Endodermal cell (in vitro differentiated cells): ENCODE measurements at places on chromosomes 5 and 9. TPM values are rescaled to one million over a fixed set of nuclear protein-coding genes. Genes with fewer than 3 reads are reported as not detected.

GRCh38 chr5:93421468-93421867 lies 159.6 kb downstream of the NR2F1-AS1 start:
- no peak overlapping the region for H3K4me3 ChIP-seq
- no peaks in the 10 kb centered on the region for H3K36me3 ChIP-seq
- H3K4me1 ChIP-seq: no peaks in the 10 kb centered on the region
- H3K27me3 ChIP-seq: no peaks in the 10 kb centered on the region
- peak; percentile 71 for DNase-seq
- peak overlapping the region; percentile 91 for H3K27ac ChIP-seq

COL23A1 gene
- total RNA-seq: 50.2 to 61.6 TPM (median 52.1 TPM) in 3 replicates

DNA sequence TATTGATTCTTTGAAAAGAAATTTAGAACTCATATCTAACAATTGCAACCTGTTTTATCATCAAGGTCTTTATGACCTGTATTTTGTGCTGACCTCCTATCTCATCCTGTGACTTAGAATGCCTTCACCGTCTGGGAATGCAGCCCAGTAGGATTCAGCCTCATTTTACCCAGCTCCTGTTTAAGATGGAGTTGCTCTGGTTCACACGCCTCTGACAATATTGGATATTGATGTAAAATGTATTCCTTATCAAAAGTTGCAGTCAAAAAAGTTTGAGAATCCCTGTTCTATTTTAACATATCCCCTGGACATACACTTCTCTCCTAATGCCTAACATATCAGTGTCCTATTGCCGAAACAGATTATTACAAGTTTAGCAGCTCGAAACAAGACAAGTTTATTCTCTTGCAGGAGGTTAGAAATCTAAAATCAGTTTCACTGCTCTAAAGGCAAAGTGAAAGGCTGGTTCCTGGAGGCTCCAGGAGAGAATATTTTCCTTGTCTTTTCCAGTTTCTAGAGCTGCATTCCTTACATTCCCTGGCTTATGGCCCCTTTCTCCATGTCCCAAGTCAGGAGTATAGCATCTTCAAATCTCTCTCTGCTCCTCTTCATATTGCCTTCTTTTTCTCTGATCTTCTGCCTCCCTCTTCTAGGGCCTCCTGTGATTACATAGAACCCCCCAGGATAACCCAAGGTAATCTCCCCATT lies 31.5 kb upstream of the LVRN start:
- no peak overlapping the region for H3K4me3 ChIP-seq
- DNase-seq: no peak
- H3K27ac ChIP-seq: no peak overlapping the region
- H3K36me3 ChIP-seq: no peaks in the 10 kb centered on the region

DNA sequence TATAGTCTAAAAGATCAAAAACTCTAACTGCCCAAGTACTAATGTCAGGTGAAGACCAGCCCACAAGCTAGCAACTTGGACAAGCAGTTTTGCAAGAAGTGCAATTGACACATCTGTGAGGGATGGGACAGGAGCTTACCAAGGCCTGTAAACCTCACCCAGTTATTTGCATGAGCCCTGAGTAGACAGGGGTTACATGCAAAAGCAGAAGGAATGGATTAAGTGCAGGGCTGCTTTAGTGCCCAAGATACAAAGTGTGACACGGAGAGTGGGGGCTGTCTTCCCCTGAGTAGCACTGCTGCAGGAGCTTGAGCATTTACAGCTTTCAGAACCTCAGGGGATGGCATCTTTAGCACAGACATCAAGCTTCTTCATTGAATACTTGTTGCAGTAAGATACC lies 286.7 kb downstream of the ELAVL2 start:
- H3K36me3 ChIP-seq: no peaks in the 10 kb centered on the region
- peak overlapping the region; percentile 13 for H3K27ac ChIP-seq
- no peak overlapping the region for H3K4me3 ChIP-seq
- DNase-seq: no peak

DNA sequence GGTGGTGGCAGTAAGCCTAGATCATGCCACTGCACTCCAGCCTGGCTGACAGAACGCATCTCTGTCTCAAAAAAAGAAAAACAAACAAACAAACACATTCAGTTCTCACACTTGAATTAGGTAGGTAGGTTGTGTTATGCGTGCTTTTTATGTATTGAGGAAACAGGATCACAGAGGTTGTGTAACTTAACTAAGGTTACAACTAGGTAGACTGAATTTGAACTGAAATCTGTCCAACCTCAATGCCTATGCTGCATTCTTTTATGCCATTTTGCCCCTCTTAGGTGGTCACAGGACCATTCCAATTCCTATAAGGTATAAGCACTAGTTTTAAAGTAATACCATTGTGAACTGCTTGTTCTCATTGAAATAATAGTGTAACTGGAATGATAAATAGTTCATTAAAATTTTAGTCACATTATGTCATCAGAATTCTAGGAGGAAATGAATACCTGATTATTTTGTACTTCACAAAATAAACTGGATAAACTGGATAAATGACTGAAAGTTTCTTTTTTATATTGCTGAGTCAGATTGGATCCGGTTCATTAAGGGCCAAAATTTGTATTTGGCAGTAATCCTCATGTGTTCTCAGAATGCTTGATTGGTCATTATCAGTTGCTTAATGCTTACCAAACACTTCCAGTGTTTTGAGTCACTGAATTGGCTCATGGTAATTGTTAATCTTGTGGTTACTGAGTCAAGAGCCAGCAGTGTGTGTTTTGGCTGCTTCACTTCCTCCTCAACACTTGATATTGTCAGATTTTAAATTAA lies 7.1 kb downstream of the UBAP1 start:
- peaks cover 31% of the 10 kb centered on the region for H3K36me3 ChIP-seq
- peaks cover 4% of the 10 kb centered on the region for H3K4me1 ChIP-seq
- no peak overlapping the region for H3K27ac ChIP-seq

SPATA24 gene
- total RNA-seq: 9.8 and 11.7 TPM in 2 replicates

DNA sequence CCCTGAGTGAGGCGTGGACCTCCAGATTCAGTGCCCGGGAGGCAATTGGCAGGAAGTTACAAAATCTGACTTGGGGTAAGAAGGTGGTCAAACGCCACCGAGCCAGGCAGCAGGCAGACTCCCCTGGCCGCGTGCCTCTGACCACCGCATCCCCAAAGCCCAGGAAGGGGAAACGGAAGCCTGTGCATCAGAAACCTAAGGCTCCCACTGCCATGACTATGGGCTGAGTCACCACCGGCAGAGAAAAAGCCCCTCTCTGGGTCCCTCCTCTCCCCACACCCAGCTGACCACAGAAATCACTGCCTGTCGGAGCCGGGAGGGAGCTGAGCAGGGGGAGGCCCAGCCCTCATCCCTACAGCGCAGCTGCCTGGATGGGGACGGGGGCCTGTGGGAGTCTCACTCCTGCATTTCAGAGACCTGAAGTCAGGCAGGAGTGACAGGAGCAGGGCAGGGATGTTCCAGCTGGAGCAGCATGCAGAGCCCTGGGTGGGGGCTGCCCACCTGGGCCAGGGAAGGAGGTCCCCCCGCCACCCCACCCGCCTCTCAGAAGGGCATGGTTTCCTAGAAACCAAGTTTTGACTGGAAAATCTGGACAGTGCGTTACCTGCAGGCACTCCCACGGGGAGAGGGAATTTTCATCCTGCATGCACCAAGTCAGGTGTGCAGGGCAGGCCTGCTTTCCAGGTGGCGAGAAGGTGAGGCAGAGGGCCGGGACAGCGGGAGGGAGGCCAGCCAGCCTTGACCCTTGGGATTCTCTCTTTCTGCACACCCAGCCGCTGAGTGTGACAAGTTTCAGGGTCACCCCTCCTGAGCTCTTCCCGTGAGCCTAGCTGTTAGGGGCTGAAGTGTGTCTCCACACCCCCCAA lies 68.2 kb downstream of the LRSAM1 start:
- peak; percentile 69 for DNase-seq
- no peak overlapping the region for H3K4me3 ChIP-seq
- H3K27me3 ChIP-seq: no peaks in the 10 kb centered on the region

ANKRD18B gene
- total RNA-seq: 5.2 and 6.7 TPM in 2 replicates
